ENCODE measurements at places on chromosomes 2 and 18.

GRCh38 chr2:85286918-85287317 is 40.9 kb downstream of the TGOLN2 start:
- DNase-seq, result no peak

GRCh38 chr2:238422285-238422684 is 4.4 kb upstream of the ASB1 start:
- no peak for DNase-seq

DNA sequence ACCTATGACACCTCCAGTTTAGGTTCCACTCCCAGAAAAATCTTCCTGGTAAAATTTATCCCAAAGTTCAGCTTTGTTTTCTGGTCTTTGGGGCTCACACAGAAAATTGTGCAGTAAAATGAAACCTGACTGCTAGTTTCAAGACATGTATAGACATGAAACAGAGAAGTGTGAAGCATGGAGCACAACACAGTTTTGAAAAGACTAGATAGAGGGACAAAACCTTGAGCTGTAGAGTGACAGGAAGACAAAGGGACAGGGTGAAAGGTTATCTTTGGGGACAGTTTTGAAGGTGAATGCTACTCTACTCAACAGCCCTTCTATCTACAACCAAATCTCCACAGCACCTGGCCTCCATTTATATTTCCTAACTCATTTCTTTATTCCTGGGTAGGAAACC is 352.6 kb downstream of the RBM43 start:
- DNase-seq, result no peak

- DNase-seq, result no peak
Measured at GRCh38 chr18:34626404-34627136, 83.5 kb upstream of the DTNA start.

DNA sequence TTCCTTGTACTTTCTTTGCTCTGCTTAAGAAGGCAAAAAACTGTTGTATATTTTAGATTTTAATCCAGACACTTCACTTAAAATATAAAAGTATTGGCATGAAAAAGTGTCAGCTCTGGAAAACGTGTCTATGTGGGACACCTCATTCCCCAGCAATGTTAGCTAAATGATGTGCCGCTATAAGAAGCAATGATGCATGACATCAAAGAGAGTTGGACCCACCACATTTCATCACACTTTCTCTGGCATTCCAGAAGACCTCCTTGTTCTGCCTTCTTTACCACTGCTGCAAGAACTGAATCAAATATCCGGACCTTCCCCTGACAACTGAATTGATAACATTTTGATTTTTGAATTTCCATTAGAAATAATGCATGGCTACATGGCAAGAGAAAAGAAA is 242.4 kb upstream of the TANK start:
- no peak for DNase-seq

GRCh38 chr2:95375532-95376150 is 26.9 kb upstream of the FAHD2A start:
- no peak for DNase-seq

DNA sequence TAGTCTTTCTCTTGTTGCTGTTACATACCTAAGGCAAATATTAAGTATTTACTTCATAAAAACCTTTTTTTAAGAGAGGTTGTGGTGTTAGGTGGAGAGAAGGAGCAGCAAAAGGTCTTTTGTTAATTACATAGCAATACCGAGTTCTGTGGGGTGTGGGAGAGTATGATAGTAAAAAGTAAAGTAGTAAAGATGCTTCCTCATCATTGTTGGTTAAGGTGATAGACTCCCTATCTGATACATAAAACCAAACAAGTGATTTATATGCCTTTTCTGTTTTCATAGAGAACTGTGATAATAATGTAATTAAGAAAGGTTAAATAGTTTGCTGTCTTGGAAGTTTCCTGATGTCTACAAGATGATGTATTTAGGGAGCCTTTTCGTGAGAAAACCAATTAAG is 75.4 kb downstream of the EML4 start:
- DNase-seq, result no peak

- DNase-seq, result no peak
Measured at GRCh38 chr2:85680707-85681371, 12.8 kb upstream of the SFTPB start.

GRCh38 chr2:2026851-2027250 is 282.5 kb upstream of the PXDN start:
- no peak for DNase-seq

DNA sequence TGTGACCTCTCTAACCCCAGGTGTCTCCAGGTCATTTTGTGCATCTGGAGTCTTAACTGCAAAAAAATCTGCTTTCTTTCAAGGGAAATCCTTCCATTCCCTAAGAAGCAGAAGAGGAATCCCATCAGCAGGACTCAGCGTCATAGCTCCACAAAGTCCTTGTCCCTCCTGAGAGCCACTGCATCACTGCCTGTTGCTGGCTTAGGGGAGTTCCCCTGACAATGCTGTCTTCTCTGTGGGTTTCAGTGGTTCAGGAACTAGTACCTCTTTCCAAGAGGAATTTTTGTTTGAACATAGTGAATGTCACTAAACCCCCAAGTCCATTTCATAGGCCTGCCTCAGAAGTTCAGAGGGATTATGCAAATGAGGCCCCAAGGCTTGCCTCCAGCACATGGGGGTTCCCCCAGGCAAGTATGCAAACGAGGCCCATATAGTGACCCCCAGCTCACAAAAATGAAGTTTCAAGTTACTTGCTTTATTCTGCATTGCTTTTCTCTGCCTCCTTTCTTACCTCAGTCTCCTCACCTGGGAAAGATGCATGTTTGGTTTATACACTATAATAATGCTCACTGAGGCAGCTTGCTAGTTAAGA is 513.9 kb upstream of the MEX3C start:
- DNase-seq, result no peak

GRCh38 chr2:192416060-192416459 is 221.3 kb upstream of the TMEFF2 start:
- no peak for DNase-seq
